ENCODE measurements at places on chromosomes 16 and 17. TPM values are rescaled to one million over a fixed set of nuclear protein-coding genes. Genes with fewer than 3 reads are reported as not detected.

The HS3ST3A1 gene
- total RNA-seq, result 6.7 TPM

The SSTR5 gene
- total RNA-seq, result 7.7 TPM

The PSMC3IP gene
- total RNA-seq, result 3.3 TPM

GRCh38 chr17:6393351-6393952 is 41.5 kb downstream of the AIPL1 start:
- no peak for DNase-seq

DNA sequence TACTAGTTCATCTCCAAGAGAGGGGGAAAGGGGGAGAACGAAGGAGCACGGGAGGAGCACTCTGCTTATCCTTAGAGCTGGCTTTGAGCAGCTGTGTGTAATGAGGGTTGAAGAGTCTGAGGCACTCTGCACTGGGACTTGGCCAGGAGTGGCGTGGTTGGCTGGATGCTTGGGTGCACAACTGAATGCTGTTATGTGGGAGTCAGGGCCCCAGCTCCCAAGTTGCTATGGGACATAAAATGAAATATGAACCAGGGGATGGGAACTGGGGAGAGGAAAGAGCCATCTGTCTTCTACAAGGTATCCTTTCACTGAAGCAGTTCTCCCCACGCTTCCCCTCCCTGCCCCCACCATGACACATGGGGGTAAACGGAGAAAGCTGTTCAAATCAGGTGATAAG is 105.9 kb upstream of the ANKFN1 start:
- DNase-seq, result no peak

DNA sequence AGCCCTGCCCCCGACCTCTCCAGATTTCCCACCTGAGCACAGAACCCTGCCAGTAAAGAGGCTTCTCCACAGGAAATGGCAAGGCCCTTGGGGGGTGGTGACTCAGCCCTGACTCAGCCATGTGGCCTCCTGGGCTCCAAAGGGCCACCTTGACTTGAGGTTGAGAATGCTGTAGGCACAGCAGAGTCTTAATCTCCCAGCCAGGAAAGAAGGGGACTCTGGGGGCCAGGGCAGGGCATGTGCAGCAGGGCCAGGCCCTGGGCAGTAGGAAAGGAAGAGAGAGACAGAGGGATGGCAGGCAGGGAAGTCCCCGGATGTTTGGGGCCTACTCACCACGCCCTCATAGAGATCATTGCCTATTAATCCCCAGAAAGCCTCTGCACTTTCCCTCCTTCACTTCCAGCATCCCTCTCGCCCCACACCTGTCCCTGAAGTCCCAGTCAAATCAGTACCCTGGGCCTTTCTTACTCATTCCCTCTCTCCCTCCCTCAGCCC is 4.8 kb upstream of the ITGA3 start:
- no peak for DNase-seq

- DNase-seq, result no peak
These were observed 42.3 kb downstream of the TNRC6A start for GRCh38 chr16:24771779-24772157.

- no peak for DNase-seq
These were observed 173.7 kb downstream of the HS3ST3B1 start for GRCh38 chr17:14474591-14474990.

DNA sequence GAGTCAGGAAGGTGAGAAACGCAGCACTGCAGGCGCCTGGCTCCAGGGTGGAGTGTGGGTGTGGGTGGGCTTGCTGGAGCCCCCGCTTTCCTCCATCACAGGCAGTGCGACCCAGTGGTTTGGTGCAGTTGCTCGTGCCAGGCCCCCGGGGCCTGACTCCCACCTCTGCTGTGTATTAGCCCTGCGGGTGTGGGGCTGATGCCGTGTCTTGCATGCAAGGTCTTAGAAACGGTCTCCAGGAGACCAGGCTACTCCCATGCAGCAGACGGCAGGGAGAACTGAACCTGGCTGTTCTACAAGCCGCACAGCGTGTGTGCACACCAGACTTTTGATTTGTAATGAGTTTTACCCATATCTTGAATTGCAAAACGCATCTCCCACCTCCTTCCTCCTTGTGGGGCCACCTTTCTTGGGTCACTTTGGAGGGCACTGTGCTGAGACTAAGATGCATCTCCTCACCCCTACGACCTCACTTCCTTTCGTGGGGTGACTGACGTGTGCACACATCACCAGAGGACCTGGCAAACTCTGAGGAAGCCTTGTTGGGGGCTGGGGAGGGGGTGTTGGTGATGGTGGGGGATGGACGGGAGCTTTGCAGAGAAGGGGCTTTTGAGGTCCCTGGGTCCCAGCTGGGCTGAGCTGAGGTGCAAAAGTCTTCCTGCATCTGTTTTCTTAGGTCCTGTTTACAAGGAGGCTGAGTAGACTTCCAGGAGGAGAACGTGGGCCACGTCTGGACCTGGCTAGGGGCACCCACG is 101.8 kb upstream of the TNRC6C start:
- DNase-seq, result no peak

GRCh38 chr16:72956124-72957064 is 91.5 kb downstream of the ZFHX3 start:
- no peak for DNase-seq

DNA sequence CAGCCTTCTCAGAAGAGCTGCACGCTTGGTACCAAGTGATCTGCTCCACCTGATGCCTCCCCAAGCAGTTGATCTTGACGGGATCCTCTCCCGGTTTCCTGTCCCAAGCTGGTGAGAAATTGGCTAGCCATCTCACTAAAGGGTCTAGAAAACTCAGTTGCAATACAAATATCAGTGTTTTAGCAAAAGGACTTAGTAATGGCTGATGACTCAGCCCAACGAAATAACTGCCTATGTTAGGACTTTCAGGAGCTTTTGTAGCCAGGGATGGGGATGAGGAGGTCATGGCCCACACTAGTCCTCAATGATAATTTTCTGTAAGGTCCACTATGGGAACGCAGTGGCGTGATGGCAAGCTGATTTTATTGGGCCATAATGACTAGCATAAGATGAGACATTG is 23.3 kb upstream of the ENGASE start:
- no peak for DNase-seq

DNA sequence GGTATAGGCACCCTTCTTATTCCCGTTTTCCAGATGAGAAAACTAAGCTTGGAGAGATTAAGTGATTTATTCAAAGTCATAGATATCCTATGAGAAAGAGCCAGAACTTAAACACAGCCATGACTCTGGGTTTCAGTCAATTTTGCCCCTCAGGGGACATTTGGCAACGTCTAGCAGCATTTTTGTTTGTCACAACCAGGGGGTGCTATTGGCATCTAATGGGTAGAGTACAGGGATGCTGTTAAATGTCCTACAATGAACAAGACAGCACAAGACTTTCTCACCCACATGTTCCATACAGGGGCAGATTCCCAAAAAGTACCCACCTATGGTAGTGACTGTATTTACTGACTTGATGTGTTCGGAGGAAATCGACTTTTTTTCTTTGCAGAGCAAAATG is 4.8 kb upstream of the SHISA9 start:
- DNase-seq, result no peak

DNA sequence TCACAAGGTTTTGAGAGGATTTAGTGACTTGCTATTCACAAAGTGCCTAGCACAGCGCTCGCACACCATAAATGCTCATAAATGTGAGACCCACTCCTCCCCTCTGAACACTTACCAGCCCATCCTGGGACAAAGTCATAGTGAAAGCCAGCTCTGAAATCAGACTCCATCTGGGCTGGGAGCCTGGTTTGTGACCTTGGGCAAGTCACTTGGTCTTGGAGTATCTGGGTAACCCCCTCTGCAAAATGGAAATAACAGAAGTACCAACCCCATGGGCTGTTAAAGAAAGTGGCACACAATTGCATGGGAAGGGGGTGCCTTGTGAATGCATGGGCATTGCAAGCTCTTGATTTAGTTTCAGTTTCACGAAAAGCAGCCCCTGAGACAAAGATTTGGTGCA is 104.7 kb upstream of the CDH5 start:
- no peak for DNase-seq

- no peak for DNase-seq
These were observed 4.6 kb downstream of the KRT34 start for GRCh38 chr17:41377546-41377945.
